NCI-H774 (cell line): ENCODE measurements at places on chromosomes 7 and 10.
A peak's percentile ranks its signal among the peaks of the same experiment; 100 is the strongest.

DNA sequence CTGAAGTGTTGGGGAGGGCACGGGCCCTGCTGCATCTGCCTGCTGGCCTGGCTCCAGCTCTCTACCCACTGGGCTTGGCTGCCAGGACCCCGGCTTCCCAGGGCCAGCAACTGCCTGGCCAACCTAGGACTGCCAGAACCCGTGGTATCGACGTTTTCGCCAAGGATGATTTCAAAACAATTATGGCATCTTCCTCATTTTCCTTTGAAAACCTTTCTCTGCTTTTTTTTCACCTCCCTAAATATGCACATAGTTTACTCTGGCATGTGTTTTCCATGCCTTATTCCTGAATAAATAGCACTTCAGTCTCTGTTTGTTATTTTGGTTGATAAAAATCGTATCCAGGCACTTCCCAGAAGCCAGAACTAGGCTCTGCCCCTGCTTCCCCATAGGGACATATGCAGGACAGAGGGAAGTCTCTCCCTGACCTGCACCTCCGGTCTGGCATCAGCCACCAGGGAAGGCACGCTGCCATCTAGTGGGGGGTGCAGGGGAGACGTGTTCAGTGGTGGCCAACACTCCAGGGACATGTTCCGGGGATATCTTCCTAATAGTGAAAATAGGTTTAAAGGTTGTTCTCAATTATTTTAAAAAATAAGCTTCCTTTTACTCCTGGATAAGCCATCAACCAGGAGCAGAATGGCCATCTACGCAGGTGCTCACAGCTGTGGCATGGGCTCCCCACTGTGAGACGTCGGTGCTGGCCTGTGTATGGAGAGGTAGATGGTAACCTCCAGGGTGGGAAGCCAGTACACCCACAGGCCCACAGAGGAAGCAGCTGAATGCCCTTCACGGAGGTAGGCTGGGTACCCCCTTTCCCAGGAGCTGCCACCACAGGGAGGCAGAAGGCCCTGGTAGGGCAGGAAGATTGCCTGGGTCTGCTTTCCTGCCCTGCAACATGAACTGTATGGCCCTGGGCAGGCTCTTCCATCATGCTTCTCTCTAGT is 30.7 kb upstream of the ANTXRL start:
- DNase-seq, result peak; percentile 6

GRCh38 chr7:123398921-123399320 is 135.5 kb downstream of the IQUB start:
- no peak for DNase-seq

DNA sequence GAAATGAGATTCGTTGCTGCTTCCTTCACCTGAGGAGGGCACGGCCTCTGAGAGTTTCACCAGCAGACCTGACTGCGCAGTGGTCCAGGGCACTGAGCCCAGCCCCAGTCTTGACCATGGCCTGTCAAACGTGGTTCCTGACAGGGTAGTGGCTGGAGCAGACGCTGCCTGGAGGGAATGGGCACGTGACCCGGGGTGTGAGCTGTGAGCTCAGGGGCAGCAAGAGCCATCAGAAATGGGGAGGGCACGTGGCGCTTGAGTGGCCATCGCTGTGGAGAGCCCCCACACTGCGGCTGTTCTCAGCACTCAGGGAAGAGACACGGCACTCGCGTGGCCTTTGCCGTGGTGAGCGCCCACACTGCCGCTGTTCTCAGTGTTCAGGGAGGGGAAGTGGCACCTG is 12.0 kb downstream of the FAM20C start:
- DNase-seq, result no peak

GRCh38 chr10:104076743-104077160 is 8.9 kb downstream of the COL17A1 start:
- peak; percentile 10 for DNase-seq

DNA sequence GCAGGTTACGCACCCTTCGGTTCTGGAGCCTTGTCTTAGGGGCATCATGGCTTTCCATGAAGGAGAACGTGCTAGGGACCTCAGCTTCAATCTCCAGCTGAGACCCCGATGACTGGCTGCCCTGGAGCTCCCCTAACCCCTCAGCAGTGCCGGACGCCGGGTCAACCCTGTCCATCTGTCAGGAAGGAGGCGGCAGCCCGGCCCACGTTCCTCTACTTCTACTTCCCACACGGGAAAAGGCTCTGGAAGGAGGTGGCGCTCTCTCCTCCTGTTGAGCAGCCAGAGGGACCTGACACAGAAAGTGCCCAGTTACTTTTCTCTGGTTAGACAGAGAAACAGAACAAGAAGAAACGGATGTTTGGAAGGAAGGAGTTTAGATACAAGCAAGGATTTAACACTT is 87.4 kb downstream of the DYNC2I1 start:
- DNase-seq, result no peak
